Activated T-cell treated with anti-CD3 and anti-CD28 coated beads, Interleukin-2, amount 50 U/mL, for 24 hours (primary cell): ENCODE measurements at places on chromosomes 1 and 21.

- H3K4me3 ChIP-seq, result no peak overlapping the region
- DNase-seq, result no peak
- H3K27ac ChIP-seq, result no peak overlapping the region
- H3K36me3 ChIP-seq, result no peaks in the 10 kb centered on the region
- no peaks in the 10 kb centered on the region for H3K27me3 ChIP-seq
Observed at GRCh38 chr1:75548721-75549480, 62.0 kb downstream of the SLC44A5 start.

DNA sequence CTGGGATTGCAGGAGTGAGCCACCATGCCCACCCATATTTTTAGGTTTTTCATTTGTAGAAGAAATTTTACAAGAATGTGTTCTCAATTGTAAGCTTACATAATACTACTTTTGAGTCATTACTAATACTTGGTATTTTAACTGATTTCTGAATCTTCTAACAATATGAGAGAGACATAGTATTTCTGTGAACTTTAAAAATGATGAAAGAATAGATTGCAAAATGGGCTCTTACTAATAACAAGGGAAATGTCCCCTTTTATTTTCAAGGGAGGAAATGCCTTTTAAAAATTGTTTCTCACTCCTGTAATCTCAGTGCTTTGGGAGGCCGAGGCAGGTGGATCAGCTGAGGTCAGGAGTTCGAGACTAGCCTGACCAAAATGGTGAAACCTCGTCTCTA, 5.9 kb downstream of the AGO3 start:
- no peak overlapping the region for H3K27ac ChIP-seq
- H3K36me3 ChIP-seq, result peaks cover 21% of the 10 kb centered on the region
- H3K4me1 ChIP-seq, result peaks cover 62% of the 10 kb centered on the region
- no peak overlapping the region for H3K4me3 ChIP-seq
- DNase-seq, result no peak
- no peaks in the 10 kb centered on the region for H3K27me3 ChIP-seq

GRCh38 chr1:226831953-226832352, 38.5 kb upstream of the PSEN2 start:
- no peak for DNase-seq
- H3K27me3 ChIP-seq, result no peaks in the 10 kb centered on the region
- no peak overlapping the region for H3K4me3 ChIP-seq
- peaks cover 20% of the 10 kb centered on the region for H3K4me1 ChIP-seq
- no peak overlapping the region for H3K27ac ChIP-seq

- H3K4me1 ChIP-seq, result no peaks in the 10 kb centered on the region
- no peak overlapping the region for H3K27ac ChIP-seq
- no peak overlapping the region for H3K4me3 ChIP-seq
- DNase-seq, result no peak
- no peaks in the 10 kb centered on the region for H3K36me3 ChIP-seq
Observed at GRCh38 chr1:81345110-81345509, 455.6 kb upstream of the ADGRL2 start.

- no peaks in the 10 kb centered on the region for H3K4me1 ChIP-seq
- DNase-seq, result no peak
- peaks cover 15% of the 10 kb centered on the region for H3K36me3 ChIP-seq
Observed at GRCh38 chr1:62654744-62655143, 33.4 kb downstream of the DOCK7 start.

DNA sequence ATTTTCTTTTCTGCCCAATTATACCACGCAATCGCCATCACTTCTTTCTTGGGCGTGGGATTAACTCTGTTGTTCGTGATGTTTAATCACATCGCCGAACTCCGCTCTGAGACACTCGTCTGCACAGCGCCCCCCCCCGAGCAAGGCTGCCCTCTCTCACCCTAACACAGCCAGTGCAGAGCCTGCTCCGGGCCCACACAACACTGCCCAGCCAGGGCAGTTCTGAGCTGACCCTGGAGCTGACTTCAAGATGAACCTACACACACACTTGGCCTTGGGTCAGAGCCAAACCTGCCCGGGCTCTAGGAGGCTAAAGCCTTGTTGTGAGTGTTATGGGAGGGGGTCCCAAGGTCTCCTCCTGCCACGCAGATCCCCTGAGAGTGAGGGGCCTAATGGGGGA, 64.6 kb upstream of the LRP8 start:
- no peak for DNase-seq
- no peak overlapping the region for H3K4me3 ChIP-seq
- H3K27me3 ChIP-seq, result no peaks in the 10 kb centered on the region
- H3K27ac ChIP-seq, result no peak overlapping the region
- H3K36me3 ChIP-seq, result no peaks in the 10 kb centered on the region
- H3K4me1 ChIP-seq, result no peaks in the 10 kb centered on the region

DNA sequence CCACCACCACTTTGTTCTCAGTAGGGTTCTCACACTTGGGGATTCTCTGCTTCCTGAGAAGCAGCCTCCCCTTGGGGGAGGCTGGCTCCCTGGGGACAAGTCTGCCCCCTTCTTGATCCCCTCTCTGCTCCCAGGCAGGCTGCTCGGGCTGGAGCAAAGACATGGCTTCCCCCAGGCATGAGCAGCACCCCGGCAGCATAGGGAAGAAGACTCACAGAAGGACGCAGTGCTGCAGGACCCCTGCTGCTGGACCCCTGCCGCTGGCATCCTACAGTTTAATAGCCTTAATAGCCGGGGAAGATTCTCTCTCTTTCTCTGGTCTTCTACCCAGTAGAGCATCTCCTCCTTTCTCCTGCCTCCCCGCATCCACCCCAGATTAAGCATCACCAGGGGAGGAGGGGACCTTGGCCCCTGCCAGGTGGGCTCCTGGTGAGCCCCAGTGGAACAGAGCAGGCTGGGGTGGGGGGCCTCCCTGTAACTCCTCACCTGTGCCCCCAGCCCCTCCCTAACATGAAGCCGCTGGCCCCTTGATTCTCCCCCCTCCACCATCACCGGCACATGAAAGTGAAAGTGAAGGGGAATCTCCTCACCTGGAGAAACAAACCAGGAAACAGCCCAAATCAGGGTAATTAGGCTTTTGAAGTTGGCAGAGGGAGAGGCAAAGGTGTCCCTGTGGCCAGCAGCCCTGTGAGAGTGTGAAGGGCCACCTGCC, 2.5 kb downstream of the WNT3A start:
- peaks cover 61% of the 10 kb centered on the region for H3K27me3 ChIP-seq
- no peaks in the 10 kb centered on the region for H3K36me3 ChIP-seq
- DNase-seq, result peak; percentile 28
- H3K27ac ChIP-seq, result no peak overlapping the region
- peak overlapping the region; percentile 25 for H3K4me3 ChIP-seq
- peaks cover 21% of the 10 kb centered on the region for H3K4me1 ChIP-seq

DNA sequence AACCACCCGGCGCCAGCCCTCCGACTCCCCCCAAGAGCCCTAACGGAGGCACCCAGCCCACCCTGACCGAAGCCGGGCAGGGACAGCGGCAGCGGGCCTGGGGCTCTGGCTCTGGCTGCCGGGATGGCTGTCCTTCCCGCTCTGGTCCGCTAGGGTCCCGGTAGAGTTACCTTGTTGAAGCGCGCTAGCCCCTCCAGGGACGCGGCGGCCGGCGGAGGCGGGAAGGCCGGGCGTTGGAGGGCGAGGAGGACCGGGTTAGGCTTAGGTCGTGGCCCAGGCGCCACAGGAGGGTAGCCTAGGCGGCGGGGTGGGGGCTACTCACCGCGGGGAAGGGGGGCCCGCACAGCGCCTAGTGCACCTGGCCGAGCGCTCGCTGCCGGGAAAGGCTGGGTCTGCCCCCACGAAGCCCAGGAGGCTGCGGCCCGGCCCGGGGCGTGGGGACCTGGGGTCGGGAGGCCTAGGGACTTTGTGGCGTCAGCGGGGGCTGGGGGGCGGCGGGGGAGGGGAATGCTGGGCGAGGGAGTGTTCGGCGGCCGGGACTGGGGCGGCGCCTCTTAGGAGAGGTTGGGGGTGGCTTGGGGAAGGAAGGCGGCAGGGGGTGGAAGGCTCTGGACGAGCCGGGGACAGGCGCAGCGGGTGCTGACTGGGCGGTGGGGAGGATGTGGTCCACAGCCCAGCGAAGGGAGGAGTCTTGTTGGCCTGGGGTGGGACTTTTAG, at the start of gene TRIM17:
TSS of gene TRIM17 (minus strand) at position 645 of the 717 bp plus-strand sequence. CDS start 1,789 bp downstream, outside the sequence.
- H3K27ac ChIP-seq, result peak within 1 kb of the TSS; percentile 70
- peaks cover 19% of the 10 kb centered on the region for H3K4me1 ChIP-seq
- H3K4me3 ChIP-seq, result peak within 1 kb of the TSS; percentile 75
- no peaks in the 10 kb centered on the region for H3K36me3 ChIP-seq
- DNase-seq, result peak; percentile 71
- H3K27me3 ChIP-seq, result peaks cover 10% of the 10 kb centered on the region

DNA sequence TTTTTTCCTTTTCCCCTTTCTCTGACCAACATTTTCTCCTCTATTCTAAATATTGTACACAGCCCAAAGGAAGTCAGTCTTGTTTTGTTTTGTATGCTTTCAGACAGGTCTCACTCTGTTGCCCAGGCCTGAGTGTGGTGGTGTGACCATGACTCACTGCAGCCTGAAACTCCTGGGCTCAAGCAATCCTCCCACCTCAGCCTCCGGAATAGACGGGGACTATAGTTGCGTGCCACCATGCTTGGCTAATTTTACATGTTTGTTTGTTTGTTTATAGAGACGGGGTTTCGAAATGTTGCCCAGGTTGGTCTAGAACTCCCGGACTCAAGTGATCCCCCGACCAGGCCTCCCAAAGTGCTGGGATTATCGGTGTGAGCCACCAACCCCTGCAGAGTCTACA, 72.8 kb downstream of the NRIP1 start:
- H3K27me3 ChIP-seq, result no peaks in the 10 kb centered on the region
- no peak for DNase-seq
- peaks cover 46% of the 10 kb centered on the region for H3K4me1 ChIP-seq
- H3K36me3 ChIP-seq, result peaks cover 54% of the 10 kb centered on the region
- H3K4me3 ChIP-seq, result no peak overlapping the region

- H3K27ac ChIP-seq, result peak overlapping the region; percentile 98
- H3K36me3 ChIP-seq, result peaks cover 100% of the 10 kb centered on the region
- no peak for DNase-seq
- H3K4me3 ChIP-seq, result peak overlapping the region; percentile 95
- peaks cover 36% of the 10 kb centered on the region for H3K4me1 ChIP-seq
Observed at GRCh38 chr21:25566645-25567044, 40.6 kb downstream of the MRPL39 start.

DNA sequence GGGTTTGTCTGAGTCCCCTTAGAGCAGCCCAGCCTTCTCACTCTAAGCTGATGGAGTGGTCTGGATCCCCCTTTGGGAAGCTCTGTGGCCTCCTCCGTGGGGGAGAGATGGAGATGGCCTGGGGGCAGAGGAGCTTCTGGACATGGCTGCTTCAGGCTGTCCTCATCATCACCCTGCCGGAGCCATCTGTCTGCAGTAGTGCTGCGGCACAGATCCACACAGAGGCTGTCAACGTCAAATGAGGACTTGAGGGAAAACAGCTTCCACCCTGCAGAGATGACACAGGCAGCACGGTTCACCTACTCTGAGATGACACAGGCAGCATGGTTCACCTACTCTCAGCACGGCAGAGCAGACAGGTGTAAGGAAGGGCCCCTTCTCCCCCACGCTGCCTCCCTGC, 134.3 kb downstream of the IGSF21 start:
- peaks cover 24% of the 10 kb centered on the region for H3K27me3 ChIP-seq
- H3K27ac ChIP-seq, result no peak overlapping the region
- H3K36me3 ChIP-seq, result no peaks in the 10 kb centered on the region
- H3K4me1 ChIP-seq, result no peaks in the 10 kb centered on the region

- no peaks in the 10 kb centered on the region for H3K4me1 ChIP-seq
- H3K27ac ChIP-seq, result no peak overlapping the region
- H3K36me3 ChIP-seq, result peaks cover 55% of the 10 kb centered on the region
Observed at GRCh38 chr1:119080586-119080985, 59.9 kb downstream of the WARS2 start.
